Stimulated activated CD8-positive, alpha-beta memory T cell treated with anti-CD3 and anti-CD28 coated beads, Interleukin-4, amount 100 ng/mL, for 4 hours (primary cell): ENCODE measurements at places on chromosomes 16 and 17.

GRCh38 chr16:855471-855870 is 54.9 kb upstream of the GNG13 start:
- no peak for DNase-seq

DNA sequence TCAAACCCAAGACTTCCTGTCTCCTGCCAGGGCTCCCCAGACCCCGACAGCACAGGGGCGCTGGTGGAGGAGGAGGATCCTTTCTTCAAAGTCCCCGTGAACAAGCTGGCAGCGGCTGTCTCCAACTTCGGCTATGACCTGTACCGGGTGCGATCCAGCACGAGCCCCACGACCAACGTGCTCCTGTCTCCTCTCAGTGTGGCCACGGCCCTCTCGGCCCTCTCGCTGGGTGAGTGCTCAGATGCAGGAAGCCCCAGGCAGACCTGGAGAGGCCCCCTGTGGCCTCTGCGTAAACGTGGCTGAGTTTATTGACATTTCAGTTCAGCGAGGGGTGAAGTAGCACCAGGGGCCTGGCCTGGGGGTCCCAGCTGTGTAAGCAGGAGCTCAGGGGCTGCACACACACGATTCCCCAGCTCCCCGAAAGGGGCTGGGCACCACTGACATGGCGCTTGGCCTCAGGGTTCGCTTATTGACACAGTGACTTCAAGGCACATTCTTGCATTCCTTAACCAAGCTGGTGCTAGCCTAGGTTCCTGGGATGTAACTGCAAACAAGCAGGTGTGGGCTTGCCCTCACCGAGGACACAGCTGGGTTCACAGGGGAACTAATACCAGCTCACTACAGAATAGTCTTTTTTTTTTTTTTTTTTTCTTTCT is 8.1 kb downstream of the SERPINF1 start:
- DNase-seq = no peak

DNA sequence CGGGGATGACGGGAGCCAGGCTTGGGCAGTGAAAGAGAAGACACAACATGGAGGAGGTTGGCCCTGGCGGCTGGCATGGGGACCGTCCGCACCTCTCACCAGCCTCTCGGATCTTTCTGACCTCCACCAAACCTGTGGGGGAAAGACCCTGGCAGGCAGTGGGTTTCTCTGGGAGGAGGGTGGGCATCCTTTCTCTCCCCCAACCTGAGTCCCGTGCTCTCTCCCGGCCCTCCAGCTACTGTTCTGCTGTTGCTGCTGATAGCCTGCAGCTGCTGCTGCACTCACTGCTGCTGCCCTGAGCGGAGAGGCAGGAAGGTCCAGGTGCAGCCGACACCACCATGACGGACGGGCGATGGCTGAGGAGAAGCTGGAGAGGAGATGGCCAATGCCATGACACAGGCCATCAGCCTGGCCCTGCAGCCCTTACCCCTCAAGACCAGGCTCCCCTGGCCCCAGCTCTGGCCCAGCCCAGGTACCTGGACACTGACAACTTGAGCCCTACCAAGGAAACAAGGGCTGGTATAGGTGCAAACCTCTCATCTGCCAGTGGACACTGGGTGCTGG is 7.4 kb downstream of the SMIM5 start:
- no peak for DNase-seq

DNA sequence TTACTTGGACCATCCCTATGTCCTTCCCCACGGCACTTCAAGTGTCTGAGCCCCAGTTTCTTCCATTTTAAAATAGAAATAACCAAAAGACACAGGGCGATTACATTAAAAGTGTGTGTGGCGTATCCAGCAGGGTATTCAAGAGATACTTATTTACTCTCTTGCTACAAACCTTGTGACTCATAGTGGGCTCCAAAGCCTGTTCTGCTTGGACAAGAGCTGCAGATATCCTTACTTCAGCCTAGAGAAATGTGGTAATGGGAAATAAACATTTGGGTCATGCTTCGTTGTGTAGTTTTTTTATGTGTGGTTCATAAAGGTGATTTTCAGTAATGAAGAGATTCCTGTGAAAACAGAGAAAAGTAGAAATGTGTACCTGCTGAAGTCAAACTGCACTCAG is 288.9 kb upstream of the CDH11 start:
- no peak for DNase-seq

- DNase-seq = peak; percentile 16
These were observed 107.6 kb downstream of the SPECC1 start for GRCh38 chr17:20116683-20117309.

GRCh38 chr16:4399001-4399730 is 17.2 kb downstream of the CORO7 start:
- DNase-seq = no peak

GRCh38 chr16:71473891-71474290 is 11.8 kb upstream of the ZNF23 start:
- DNase-seq = no peak

DNA sequence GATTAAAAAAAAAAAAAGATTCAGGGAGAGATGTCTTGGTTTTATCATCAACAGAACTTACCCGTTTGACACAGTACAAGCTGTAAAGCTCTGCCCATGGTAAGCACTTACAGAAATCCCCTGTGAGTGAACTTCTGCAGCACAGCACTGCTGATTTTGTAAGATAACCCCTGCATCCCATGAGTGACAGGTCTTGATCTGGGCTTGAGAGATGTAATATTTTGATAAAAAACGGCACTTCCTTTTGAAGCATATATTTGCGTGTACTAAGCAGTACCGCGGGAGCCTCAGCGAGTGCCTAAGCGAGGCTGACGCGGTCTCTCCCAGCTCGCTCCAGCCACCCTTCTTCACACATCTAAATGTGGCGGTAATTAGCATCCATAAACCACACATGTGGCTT is 50.5 kb downstream of the IKZF3 start:
- peak; percentile 12 for DNase-seq

DNA sequence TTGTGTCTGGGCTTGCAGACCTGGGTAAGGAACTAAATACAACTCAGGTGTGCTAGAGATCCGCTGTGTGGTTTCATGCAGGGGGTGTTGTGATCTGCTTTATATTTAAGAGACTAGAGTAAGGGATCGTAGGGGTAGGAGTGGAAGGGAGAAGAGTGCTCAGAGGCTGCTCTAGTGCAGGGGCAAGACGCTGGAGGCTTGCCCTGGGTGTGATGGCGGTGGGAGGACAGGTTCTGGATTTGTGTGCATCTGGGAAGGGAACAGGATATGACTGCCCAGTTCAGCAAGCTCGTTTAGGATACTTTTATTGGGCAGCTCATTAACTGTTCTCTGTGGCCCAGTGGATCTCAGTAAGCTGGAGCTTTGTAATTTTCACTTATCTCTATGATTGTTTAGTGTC is 47.6 kb downstream of the RPTOR start:
- DNase-seq = no peak

- DNase-seq = no peak
These were observed 12.7 kb upstream of the TMEM98 start for GRCh38 chr17:32915245-32915644.

GRCh38 chr16:3659251-3659650 is 4.8 kb downstream of the DNASE1 start:
- no peak for DNase-seq

GRCh38 chr17:52606590-52606989 is 448.1 kb upstream of the CA10 start:
- no peak for DNase-seq

- DNase-seq = no peak
These were observed 2.0 kb upstream of the AATF start for GRCh38 chr17:36946726-36947091.

DNA sequence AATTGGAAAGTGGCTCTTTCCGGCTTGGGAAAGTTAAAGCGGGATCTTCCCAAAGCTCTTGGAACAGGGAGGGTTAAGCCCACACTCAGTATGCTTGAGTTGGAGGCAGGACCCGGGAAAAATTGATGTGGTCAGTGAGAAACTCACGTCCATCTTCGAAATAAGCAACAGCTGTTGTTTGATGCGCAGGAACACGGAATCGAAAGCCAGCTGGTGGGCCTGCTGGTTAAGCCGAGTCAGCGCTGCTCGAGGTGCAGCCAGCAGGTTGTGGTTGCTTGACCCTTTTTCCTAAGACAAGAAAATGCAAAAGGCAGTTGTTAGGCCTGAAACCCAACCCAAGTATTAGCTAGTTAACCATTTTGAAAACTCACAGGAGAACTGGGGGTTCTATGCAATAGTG is 49.4 kb downstream of the COG7 start:
- no peak for DNase-seq

- no peak for DNase-seq
These were observed 8.6 kb upstream of the ABCA9 start for GRCh38 chr17:69069226-69069750.

- DNase-seq = no peak
These were observed 17.0 kb downstream of the N4BP1 start for GRCh38 chr16:48592839-48593429.

DNA sequence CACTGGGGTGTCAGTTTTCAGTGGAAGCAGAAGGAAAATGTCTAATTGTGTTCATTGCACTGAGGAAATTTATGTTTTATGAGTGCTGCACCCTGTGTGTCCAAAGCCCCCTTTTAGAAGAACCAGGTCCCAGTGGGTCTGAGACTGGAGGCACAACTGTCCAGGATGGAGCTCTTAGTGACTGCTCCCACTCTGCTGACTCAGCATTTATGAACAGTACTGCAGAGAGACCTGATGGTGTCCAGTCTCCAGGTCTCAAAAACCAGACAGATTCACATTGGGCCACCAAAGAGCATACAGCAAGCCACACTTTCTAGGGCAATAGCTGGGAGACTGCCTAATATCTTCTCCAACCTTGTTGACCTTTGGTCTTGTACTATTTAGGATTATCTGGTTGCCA is 321.9 kb downstream of the CBLN1 start:
- DNase-seq = no peak

DNA sequence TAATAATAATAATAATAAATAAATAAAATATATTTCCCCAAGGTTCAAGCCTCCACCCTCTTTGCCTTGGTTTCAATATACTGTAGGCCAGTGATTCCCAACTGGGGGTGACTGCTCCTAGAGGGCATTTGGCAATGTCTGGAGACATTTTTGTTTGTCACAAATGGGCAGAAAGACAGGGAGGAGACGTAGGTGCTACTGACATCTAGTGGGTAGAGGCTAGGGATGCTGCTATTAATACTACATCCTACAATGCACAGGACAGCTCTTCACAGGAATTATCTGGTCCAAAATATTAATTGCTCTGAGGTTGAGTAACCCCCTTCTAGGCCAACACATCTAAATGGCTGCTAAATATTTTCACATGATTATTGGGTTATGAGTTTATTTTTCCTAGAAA is 12.8 kb upstream of the PRR14 start:
- no peak for DNase-seq

DNA sequence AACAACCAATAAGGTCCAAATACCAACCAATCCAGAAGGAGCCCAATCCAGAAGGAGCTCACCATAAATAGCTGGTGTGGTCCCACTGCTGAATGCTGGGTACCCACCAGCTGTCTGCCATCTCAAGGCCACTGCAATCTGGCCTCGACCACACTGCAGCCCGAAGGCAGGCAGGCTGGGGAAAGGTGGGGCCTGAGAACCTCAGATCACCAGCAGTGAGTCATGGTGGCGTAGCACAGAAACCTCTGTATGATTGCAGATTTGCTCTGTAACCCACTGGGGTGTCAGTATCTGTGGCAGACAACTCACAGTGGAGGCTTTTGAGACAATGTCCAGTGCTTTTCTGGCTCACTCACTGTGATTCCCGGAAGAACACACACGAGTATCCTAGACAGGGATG is 14.7 kb upstream of the CMTR2 start:
- no peak for DNase-seq

DNA sequence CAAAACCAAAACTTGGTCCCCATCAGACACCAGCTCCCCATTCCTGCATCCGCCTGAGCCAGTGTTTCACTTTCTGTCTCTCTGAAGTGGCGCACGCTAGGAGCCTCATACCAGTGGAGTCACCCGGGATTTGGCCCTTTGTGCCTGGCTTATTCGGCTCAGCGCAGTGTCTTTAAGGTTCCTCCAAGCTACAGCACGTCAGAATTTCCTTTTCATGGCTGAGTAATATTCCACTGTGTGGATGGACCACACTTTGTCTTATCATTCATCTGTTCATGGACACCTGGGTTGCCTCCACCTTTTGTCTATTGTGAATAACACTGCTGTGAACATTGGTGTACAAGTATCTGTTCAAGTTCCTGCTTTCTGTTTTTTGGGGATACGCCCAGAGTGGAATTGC is 45.2 kb upstream of the CHMP6 start:
- no peak for DNase-seq

GRCh38 chr16:1920727-1921171 is 2.5 kb upstream of the HS3ST6 start:
- DNase-seq = no peak
